ENCODE measurements at places on chromosomes 13 and 19. TPM values are rescaled to one million over a fixed set of nuclear protein-coding genes. Genes with fewer than 3 reads are reported as not detected.

Gene MRPL54
- 39.6 TPM for total RNA-seq

Gene NOTCH3
- total RNA-seq, result 2.0 TPM

Gene BCL3
- total RNA-seq, result 7.2 TPM

Gene CD70
- 0.73 TPM for total RNA-seq

Gene ENOX1
- 3.1 TPM for total RNA-seq

Gene FFAR2
- total RNA-seq, result not detected

Data from melanocyte of skin (primary cell).